DMS153 (cell line): ENCODE measurements at places on chromosomes 12 and 14.

DNA sequence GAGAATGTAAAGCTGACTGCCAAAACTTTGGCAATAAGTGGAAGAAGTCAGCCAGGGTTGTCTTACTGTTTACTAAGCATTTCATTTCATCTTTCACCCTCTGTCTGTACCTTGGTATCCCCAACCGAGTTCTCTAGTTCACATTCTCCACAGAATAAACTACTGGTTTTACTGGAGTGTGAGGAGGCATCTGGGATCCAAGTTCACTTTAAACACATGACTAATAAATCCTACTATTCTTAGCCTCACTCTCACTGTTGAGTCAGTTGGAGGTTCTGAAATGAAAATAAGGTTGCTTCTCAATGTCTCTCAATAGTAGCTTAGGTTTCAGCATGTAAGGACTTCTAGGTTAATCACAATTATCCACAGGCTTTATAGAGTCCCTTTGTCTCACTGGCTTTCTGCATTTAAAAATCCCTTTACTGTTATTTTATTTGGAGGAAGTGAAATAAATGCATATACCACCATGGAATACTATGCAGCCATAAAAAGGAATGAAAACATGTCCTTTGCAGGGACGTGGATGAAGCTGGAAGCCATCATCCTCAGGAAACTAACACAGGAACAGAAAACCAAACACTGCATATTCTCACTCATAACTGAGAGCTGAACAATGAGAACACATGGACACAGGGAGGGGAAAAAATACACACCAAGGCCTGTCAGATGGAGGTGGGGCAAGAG lies 95.8 kb downstream of the EPS8 start:
- DNase-seq, result no peak

GRCh38 chr14:71140157-71140556 lies 232.9 kb downstream of the PCNX1 start:
- DNase-seq, result no peak

- DNase-seq, result no peak
Measured at GRCh38 chr12:113230315-113231234, 9.3 kb downstream of the TPCN1 start.

DNA sequence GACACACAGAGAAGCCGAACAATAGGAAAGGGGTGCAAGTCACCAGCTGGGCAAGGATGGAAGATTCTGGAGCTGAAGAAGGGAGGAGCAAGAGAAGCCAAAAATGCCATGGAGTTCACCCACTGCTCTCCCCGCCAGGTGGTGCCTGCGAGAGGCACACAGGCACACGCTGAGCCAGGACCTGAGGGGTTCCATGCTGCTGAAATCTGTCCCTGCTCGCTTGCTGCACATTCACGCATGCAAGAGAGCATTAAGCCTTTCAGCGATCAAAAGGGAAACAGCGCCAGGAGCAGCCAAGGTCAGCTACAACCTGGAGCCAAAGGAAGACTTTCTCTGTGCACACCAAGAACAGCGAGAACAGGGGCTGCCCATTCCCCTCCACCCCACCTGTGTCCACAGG lies 104.1 kb downstream of the ANO2 start:
- DNase-seq, result no peak

DNA sequence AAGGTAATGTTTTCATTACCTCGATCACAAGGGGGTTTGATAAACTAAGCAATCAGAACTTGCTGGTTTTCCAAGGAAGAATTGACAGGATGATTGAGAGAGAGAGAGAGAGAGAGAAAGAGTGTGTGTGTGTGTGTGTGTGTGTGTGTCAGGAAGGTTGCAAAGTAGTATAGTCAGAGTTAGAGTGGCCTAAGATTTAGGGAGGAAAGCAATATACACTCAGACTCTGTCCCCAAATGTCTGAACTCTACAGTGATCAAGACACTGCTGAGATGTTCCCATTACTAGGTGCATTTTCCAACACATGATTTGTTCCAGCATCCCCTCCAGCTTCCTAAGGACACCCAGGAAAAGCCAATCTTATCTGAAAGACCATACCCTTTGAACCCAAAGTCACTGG lies 1074.1 kb downstream of the BCL11B start:
- no peak for DNase-seq

DNA sequence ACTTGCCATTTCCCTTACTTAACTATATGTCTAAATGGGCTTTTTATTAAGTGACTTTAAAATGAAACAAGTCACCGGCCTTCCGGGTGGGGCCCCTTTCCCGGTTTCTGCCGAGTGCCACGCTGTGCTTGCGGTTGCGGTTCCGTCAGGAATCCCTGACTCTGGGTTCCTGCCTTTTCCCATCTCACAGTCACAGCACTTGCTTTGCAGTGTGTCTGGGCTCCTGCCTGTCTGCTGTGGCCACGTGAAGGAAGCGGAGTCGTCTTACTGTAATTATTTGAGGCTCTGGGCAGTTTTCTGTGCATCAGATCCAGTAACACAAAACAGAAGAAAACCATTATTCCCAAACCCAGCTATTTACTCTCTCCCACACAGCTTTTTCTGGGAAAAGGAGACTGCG lies 44.0 kb upstream of the FRMD6 start:
- no peak for DNase-seq

GRCh38 chr12:442235-442884 lies 17.4 kb upstream of the B4GALNT3 start:
- no peak for DNase-seq

GRCh38 chr12:93767524-93767863 lies 90.3 kb downstream of the CRADD start:
- no peak for DNase-seq

- DNase-seq, result no peak
Measured at GRCh38 chr14:69137843-69138535, 14.9 kb downstream of the DCAF5 start.

- DNase-seq, result no peak
Measured at GRCh38 chr14:29847056-29847380, 80.6 kb downstream of the PRKD1 start.

- no peak for DNase-seq
Measured at GRCh38 chr14:51707327-51707726, 55.6 kb downstream of the FRMD6 start.

DNA sequence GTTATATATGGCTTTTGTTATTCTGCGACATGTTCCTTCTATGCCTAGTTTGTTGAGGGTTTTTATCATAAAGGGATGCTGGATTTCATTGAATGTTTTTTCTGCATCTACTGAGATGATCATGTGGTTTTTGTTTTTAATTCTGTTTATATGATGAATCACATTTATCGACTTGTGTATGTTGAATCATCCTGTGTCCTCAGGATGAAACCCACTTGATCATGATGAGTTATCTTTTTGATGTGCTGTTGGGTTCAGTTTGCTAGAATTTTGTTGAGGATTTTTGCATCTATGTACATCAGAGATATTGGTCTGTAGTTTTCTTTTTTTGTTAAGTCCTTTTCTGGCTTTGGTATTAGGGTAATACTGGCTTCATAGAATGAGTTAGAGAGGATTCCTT lies 291.2 kb downstream of the AKAP6 start:
- no peak for DNase-seq

- no peak for DNase-seq
Measured at GRCh38 chr14:37376944-37377609, 179.3 kb downstream of the MIPOL1 start.

DNA sequence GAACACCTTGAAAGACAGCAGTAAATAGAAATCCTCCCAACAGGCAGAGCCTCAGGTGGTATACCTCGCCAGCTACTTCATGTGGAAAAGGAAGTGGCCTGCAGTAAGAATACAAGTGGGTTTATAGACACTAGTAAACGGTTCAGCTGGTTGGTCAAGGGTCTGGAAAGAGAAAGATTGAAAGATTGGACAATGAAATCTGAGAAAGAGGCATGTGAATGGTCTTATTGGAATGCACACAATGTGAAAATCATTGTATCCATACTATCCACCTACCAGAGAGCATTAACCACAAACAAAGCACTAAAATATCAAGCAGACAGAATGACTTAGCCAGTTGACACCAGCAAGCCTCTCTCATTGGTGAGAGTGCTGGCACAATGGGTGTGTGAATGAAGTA lies 98.2 kb downstream of the SSPN start:
- no peak for DNase-seq

- DNase-seq, result no peak
Measured at GRCh38 chr12:68223067-68223747, 2.4 kb downstream of the IL26 start.

- no peak for DNase-seq
Measured at GRCh38 chr12:71452006-71452405, 12.4 kb downstream of the LGR5 start.

DNA sequence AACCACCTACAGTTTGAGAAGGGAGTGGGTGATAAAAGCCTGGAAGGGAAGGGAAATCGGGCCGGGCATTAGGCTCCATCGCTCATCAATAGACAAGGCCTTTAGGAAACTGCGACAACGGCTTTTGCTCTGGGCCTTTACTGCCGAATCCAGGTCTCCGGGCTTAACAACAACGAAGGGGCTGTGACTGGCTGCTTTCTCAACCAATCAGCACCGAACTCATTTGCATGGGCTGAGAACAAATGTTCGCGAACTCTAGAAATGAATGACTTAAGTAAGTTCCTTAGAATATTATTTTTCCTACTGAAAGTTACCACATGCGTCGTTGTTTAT lies 261 bp upstream of the RNU7-1 start:
- DNase-seq, result peak; percentile 86

- no peak for DNase-seq
Measured at GRCh38 chr12:94550964-94551363, 91.3 kb upstream of the CEP83 start.

DNA sequence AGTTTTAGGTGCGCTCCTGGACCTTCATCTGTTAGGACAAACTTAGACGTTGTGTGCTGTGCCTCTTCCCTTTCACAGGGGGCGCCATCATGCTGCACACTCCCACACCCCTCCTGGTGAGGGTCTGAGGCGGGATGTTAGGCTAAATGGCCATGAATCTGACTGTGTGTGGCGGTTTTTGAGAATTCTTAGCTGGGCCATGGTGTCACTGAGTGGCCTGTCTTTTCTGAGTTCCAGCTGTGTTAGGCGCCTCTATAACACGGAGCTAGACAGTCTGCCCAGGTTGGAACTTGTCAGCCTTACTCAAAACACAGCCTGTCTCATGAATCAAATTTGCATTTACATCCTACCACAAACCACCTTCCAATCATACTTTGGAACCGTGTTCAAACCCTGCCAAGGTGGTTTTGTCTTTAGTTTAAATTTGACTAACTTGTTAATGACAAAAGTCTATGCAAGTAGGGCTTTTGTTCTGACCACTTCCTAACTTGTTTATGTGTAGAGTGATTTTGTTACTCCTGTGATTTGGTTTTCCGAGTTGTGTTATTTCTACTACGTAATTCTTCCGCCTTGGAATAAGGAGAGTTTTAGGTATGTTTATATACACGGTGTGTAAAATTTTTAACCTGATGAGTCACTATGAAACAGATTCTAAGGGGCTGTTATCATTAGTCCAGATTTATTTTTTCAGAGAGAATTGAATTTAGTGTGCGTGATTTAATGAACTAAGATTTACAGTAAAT lies 19.6 kb downstream of the ACVR1B start:
- DNase-seq, result no peak

DNA sequence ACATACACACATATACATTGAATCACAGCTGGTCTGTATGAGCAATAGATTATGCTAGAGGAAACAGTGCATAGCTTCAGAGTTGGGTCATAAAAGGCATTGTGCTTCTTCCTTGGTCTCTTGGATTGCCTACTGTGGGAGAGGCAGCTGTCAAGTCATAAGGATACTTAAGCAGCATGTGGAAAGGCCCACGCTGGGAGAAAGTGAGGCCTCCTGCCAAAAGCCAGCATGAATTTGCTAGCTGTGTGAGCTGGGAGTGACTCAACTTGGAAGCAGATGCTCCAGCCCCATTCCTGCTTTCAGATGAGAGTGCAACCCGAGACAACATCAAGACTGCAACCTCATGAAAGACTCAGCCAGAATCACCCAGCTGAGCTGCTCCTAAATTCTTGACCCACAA lies 311.9 kb upstream of the TBX3 start:
- DNase-seq, result no peak
